Pons (tissue), 1 donor: ENCODE measurements at places on chromosomes 12 and 14.

GRCh38 chr14:84987042-84987441 is 542.9 kb upstream of the FLRT2 start:
- no peak for DNase-seq

DNA sequence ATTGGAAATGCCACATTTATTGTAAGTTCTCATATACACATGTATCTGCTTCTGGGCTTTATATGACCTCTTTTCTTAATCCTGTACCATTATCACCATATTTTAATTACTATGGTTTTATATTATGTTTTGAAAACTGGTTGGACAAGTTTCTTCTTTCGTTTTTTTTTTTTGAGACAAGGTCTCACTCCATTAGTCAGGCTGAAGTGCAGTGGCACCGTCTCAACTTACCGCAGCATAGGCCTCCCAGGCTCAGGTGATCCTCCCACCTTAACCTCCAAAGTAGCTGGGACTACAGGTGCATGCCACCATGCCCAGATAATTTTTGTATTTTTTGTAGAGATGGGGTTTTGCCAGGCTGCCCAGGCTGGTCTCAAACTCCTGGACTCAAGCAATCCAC is 44.6 kb downstream of the GALNT4 start:
- no peak for DNase-seq

GRCh38 chr12:3761116-3761735 is 8.3 kb upstream of the CRACR2A start:
- DNase-seq, result no peak

GRCh38 chr12:89760783-89761182 is 52.1 kb upstream of the ATP2B1 start:
- DNase-seq, result no peak

DNA sequence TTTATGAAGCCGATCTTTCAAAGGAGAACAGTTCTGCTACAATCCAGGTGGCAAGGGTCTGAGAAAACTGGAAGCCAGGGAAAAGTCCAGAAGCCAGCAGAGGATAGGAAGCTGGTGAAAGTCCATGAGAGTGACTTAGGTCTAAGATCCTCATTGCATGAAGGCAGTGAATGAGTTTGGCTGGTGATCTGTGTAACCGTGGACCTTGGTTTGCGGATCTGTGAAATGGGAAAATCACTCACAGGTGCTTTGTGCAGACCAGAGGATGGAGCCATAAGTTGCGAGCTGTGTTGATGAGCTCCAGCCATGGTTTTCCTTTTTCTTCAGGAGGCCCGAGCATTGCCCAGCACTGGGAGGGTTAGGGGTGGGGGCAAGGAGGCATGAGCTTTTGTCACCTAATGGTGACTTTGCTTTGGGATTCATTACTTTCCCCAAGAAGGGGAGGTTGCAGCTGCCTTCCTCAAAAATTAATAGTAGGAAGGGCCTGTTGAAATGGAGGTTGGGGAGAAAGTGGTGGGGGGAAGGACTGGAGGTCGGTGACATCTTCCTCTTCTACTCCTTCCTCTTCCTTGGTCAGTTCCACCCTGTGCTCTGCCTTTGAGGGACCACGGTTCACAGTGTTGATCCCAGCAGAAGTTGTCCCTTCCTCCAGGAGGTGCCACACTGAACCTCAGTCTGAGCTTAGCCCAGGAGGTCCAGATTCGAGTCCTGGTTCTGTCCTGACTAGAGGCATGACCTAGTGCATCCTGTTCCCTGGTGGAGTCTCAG is 20.3 kb upstream of the SERPINA6 start:
- DNase-seq, result no peak

DNA sequence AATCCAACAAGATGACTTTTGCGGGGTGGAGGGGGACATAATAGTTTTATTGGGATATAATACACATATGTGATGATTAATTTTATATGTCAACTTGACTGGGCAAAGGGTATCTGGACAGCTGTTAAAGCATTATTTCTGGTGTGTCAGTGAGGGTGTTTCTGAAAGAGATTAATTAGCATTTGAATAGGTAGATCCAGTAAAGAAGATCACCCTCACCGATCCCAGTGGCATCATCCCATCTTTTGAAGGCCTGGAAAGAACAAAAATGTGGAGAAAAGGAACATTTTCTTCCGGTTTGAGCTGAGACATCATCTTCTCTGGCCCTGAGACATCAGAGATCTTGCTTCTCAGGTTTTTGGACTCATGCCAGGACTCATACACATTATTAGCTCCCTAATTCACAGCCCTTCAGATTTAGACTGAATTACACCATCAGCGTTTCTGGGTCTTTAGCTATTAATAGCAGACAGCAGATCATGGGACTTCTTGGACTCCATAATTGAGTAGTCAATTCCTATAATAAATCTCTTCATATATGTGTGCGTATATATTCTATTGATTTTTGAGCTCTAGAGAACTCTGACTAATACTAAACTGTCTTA is 283.6 kb downstream of the PCNX1 start:
- DNase-seq, result no peak

GRCh38 chr12:118371321-118372282 is 1.1 kb downstream of the TAOK3 start:
- no peak for DNase-seq

DNA sequence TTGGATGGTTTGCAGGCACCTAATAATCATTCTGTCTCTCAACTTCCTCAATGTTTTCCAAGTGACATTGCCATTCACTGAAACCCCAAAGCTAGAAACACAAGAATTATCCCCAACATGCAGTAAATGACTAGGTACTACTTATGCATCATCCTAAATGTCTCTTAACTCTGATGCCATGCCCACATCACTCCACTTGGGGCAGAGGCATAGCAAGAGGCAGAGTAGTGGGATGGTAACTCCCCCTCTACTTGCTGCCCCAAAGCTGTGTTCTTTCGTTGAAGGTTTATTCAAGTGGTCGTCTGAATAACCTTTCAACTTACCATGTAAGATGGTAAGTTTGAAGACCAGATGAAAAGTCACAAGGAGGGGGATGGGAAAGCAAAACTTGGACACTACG is 77.9 kb upstream of the SOX5 start:
- DNase-seq, result no peak

GRCh38 chr14:101019990-101020710 is 116.6 kb upstream of the RTL1 start:
- no peak for DNase-seq

GRCh38 chr14:101823511-101824120 is 62.1 kb downstream of the PPP2R5C start:
- peak; percentile 67 for DNase-seq

DNA sequence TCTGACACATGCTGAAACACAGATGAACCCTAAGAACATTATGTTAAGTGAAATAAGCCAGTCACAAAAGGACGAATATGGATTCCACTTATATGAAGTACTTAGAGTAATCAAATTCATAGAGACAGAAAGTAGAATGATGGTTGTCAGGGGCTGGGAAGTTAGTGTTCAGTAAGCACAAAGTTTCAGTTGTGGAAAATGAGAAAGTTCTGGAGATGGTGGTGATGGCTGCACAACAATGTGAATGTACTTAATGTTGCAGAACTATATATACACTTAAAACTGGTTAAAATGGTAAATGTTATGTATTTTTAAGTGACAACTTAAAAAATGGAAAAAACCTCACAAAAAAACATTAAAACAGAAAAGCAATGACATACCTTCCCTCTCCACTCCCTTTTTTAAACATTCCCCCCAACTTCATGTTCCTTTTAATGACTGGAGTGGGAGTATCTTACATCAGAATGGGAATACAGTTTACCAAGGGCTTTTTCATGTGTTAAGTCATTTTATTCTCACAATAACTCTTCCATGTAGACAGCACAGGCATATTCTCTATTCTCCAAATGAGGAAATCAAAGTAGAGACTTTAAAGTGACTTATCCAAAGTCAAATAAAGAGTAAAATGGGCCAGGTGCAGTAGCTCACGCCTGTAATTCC is 24.0 kb downstream of the BTBD7 start:
- DNase-seq, result no peak

- DNase-seq, result no peak
Measured at GRCh38 chr12:63302269-63302940, 151.4 kb upstream of the AVPR1A start.

GRCh38 chr14:59278111-59278510 is 89.6 kb downstream of the DAAM1 start:
- no peak for DNase-seq

GRCh38 chr12:52715416-52715815 is 12.1 kb upstream of the KRT77 start:
- no peak for DNase-seq

DNA sequence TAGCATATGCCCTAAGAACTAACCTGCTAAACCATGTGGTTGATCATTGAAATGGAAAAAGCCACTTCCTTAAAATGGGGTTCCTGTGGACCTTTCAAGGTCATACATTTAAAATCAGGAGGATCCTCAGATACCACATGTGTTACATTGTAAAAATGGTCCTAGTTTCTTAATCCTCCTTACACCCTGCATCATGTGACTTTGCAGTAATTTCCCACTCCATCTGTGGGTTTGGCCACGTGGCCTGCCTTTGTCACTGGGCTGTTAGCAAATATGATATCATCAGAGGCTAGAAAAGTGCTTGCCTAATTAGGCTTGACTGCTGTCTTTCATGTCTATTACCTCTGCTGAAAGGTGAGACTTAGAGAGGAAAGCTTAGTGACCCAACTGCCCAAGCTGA is 70.7 kb downstream of the CMKLR1 start:
- DNase-seq, result no peak

DNA sequence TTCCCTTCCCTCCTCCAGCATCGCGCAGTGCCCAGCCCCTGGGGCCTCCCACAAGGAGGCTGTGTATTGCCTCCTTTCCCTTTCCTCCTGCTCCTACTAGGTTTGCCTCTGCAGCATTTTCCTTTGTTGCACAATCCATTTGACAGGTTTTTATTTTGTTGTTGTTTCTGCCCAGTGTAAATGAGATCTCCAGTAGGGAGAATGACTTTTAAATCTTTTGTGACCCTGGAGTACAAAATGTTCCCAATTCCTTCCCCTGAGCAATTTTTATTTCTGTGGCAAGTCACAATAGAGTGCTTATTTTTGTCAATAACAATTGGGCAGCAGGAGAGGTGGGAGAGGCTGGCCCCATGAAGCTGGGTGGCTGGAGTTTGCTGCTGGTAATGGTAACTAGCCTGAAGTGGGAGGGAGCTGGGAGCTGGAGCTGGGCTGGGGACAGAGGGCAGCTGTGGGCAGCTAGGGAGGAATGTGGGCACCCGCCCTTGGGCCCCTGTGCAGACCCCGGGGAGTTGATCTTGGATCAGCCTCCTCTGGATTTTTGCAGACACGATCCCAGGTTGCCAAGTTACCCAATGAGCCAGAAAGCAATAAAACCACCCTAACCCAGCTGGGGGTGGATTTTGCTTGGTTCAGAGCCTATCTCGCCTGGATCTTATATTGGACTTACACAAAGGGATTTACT is 160.1 kb downstream of the KTN1 start:
- no peak for DNase-seq

GRCh38 chr12:109999983-110000505 is 814 bp downstream of the ANKRD13A start:
- no peak for DNase-seq

DNA sequence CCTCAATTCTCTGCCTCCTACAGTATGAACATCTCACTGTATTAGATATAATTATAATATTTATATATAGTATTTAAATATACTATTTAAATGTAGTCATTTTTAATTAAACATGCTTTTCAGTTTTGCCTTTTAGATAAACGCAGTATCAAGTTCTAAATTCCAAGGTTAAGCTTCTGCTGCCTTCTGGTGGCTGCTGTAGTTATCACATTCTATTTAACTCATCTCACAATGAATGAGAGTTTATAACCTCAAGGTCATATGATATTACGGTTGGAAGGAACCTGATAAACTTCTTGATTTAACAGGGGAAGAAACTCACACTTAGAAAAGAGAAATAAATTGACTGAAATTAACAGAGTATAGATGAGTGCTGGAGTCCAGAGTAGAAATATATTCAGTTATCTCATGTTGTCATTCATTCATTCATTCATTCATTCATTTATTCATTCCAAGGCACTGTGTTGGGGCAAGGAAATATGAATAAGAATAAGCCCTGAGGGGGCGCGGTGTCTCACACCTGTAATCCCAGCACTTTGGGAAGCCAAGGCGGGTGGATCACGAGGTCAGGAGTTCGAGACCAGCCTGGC is 31.9 kb downstream of the GUCY2C start:
- DNase-seq, result peak; percentile 52

DNA sequence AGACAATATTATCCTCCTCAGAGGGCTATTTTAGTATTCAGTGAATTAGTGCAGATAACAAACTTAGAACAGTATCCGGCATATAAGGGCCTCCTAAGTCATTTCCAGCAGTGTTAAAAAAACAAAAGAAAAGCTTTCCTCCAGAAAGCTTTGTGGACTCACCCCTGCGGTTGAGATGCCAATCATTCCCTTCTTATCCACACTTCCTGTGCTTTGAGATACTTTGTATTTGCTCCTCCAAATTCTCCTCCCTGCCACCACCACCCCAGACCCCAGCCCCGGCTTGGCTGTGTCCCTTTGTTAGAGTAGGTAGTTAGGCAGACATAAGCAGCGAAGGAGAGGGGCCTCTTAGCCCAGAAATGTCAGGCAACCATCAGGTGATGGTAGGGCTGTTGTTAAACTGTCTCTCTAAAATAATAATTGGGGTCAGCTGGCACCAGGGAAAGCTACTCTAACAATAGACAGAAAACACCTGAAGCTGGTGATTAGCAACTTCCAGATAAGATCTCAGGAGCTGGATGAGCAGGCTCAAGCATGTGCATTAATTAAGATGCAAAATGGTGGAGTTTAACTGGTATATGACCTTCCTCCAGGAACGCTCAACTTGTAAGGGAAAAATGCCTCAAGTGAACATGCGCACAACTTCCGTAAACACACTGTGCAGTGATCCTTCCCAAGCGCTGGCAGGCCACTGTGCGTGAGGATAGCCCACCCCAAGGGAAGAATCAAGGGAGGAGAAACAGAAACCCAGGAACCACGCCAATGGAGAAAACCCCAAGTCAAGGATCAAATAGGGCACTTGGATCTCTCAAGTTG is 152.1 kb upstream of the EEA1 start:
- no peak for DNase-seq

DNA sequence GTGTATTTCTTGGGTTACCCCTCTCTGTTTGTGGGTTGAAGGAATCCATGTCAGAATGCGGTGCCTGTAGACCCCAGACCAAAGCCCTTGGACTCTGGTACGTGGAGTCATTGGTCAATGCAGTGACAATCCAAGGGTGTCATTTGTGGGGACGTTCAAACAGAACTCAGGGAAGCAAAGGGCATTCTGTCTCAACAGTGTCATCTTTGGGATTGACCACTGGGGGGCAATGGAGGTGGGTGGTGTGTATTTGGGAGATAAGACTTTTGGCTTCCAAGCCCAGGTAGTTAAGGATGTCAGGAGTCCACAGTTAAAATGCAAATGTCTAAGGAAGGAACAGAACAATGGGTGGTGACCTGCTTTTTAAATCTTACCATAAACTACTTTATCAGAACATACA is 54.6 kb upstream of the CCDC175 start:
- DNase-seq, result peak; percentile 12

DNA sequence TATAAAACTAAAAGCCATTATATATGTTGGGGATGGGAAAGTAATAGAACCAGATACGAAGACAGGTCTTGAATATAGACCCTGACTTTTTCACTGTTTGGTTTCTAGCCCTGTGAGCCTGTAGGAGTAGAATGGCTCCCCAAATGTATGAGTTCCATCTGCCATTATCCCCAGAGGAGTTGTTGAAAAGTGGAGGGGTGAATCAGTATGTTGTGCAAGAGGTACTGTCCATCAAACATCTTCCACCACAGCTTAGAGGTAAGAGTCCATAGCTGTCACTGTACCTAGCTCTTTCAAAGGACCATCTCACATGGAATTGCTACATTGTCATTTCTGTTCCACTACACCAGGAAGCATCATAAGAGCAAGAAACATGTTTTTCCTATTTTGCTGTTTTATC is 1.1 kb downstream of the NCAPD2 start:
- DNase-seq, result no peak

GRCh38 chr12:93427779-93428564 is 13.8 kb downstream of the UBE2N start:
- DNase-seq, result no peak
